ENCODE measurements at places on chromosomes 2 and 18.

GRCh38 chr2:182980652-182981051 lies 57.6 kb downstream of the NCKAP1 start:
- DNase-seq, result no peak

GRCh38 chr2:128984081-128984480 lies 665.4 kb upstream of the HS6ST1 start:
- no peak for DNase-seq

GRCh38 chr2:167960089-167960747 lies 287.2 kb downstream of the STK39 start:
- no peak for DNase-seq

- DNase-seq, result no peak
Observed at GRCh38 chr18:42582266-42582665, 533.2 kb downstream of the RIT2 start.

DNA sequence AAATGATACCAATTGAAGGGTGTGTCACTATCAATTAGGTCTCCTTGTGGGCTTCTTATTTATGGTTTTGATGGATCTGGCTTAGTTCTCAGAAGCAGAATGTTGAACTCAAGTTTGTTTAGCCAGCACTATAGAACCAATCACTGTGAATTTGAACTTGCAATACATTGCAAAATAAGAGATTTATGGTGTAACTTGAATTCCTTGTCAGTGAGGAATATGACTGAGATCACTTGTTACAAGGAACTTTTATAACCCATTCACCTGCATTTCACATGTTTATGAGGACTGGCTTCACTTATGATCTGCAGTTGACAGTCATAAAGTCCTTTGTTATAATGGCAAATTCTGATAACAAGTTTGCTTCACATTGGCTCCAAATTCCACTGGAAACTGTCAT lies 9.8 kb downstream of the GATA6 start:
- no peak for DNase-seq

DNA sequence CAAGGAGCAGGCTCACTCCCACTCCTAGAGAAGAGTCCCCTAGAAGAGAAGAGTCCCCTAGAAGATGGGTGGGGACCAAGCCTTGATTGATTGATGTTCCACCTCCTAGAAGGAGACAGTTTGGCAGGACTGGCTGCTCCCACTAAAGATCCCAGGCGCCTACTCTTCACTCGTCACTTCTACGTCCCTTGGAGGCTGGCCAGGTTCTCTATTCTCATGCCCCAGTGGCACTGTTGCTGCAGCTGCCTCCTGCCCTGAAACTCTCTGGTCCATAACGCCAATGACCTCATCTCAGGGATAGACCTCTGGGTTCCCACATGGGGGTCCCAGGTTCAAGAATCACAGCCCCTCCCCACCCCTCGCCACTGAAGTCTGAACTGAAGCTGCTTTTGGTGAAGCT lies 2.5 kb upstream of the SP140L start:
- no peak for DNase-seq

- DNase-seq, result no peak
Observed at GRCh38 chr2:127643439-127644065, 2.4 kb upstream of the GPR17 start.

DNA sequence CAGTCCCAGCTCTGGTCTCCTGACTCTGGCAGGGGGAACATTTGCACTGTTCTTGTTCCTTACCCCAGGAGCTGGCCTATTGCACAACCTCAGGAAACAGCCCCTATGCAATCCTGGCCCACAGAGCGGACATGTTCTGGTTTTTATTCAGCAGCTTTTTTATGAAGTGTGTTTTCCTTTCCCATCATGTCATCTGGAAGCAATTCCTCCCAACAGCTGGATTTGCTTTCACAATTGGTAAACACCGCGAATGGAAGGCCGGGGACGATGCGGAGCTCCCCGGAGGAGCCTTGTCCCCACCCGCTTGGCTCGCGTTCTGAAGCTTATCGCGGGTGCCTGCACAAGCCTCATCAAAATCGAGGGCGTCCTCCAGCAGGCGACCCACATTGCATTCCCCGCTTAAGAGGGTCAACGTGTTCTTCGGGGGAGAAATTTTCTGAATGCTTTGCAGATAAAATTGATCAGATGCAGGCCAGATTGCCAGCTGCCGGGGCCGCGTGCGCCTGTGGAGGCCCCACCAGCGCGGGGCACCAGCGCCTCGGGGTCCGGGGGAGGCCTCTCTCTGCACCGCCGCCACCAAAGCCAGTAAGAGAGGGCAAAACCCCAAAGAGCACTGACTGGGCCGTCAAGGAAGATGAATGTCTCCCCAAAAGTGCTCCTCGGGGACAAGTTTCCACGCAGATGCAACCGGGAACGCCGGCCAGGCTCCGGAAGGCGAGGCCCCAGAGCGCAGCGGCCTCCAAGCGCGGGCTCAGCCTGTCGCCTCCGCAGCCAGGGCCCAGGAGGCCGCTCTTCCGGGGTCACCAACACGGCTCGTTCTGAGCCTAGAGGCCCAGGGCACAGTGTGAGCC lies 60.3 kb upstream of the SP3 start:
- DNase-seq, result no peak
